H7 (cell line): ENCODE measurements at places on chromosomes 5 and 9.
A peak's percentile ranks its signal among the peaks of the same experiment; 100 is the strongest.

DNA sequence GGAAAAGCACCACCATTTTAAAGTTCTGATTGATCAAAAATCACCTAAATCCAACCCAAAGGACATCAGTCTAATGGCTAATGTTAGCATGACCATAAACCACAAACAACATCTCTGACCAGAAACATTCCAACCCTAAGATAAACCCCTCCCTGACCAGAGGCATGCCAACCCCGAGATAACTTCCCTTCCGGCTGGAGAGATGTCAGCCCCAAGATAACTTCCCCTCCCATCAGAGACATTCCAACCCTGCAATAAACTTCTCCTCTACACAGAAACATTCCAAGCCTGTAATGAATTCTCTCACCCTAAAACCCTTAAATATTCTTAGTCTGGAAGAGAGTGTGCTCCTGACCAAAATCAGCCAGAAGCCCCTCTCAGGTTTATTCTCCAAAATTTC is 364.3 kb downstream of the KCNN2 start:
- no peak for DNase-seq

DNA sequence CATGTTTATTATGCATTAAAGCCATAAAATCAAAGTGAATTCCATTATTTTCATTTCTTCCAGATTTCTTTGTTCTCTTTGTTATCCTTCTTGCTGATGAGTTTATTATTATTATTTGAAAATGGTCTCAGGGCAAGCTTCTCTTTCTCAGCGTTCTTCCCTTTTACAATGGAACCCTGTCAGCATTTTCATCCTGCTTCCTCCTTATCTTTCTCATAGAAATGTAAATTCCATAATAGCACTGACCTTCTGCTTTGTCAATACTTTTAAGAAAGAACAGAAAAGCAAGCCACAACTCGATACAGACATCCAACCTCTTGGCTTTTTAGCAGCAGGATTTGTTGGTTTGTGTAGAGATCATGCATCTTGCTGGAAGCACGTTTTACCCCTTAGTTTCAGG is 114.0 kb upstream of the BASP1 start:
- no peak for DNase-seq

DNA sequence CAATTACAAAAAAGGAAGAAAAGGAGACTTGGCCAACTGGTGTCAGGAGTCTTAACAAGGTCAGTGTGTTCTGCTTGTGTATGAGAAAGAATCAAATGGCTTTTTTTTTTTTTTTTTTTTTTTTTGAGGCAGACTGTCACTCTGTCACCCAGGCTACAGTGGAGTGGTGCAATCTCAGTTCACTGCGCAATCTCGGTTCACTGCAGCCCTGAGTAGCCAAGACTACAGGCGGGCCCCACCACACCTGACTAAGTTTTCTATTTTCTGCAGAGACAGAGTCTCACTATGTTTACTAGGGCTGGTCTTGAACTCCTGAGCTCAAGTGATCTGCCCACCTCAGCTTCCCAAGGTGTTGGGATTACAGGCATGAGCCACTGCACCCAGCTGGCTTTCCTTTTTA is 3.1 kb upstream of the IL7R start:
- DNase-seq = no peak

DNA sequence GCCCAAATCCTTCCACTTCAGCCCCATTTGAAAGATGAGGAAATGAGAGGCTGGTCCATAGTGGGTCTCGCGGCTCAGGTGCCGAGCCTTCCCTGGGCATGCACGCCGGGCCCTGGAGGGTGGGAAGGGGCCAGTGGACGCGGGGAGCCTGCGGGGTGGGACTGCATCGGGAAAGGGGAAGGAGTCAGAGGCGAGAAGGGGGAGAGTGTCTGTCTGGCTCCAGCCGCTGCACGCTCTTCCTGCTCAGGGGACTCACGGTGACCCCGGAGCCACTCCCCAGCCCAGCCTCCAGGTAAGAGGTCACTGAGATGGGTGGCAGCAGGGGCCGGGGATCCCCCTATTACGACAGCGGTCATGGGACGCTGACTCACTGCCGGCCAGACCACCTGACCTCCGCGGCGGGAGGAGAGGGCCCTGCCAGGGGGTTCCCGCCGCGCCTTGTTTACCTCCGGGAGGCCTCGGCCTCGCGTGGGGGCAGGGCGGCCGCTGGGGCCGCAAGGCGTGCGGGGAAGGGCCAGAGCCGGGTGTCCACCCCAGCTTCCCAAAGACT is 1.9 kb upstream of the SQSTM1 start:
- peak; percentile 96 for DNase-seq

DNA sequence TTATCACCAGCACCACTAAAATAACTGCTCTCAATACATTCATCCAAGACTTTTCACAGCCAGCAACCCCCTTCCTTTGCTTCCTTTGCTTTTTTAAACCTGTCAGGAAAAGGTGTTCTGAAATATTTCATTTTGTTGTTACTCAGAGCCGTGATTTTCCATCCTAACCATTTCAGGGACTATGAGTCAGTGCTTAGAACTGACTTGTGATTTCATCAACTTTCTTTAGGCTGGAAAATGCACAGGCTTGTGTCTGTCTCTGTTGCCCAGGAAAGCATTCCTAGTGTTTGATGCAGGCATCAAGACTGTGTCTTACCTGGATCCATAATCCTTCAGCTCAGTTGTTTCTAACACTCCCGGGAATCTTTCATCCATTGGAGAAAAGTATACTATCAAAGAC is 805.6 kb downstream of the BRINP1 start:
- DNase-seq = no peak

DNA sequence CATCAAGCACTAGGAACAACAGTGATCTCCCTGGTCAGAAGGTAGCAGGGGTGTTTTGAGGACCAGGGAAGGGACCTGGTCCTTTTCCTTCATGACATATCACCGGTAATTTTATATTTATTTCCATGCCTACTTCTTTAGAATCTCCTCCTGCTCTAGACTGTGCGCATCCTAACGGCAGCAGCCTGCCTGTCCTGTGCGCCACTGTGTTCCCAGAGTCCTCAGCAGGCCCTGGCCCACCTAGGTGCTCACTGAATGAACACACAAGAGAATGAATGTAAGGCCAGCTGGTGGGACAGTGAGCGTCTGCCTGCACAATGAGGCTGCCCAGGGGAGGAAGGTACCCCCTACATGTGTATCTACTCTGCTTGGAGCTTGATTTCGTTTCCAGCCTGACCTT is 51.5 kb downstream of the C5orf15 start:
- DNase-seq = no peak

DNA sequence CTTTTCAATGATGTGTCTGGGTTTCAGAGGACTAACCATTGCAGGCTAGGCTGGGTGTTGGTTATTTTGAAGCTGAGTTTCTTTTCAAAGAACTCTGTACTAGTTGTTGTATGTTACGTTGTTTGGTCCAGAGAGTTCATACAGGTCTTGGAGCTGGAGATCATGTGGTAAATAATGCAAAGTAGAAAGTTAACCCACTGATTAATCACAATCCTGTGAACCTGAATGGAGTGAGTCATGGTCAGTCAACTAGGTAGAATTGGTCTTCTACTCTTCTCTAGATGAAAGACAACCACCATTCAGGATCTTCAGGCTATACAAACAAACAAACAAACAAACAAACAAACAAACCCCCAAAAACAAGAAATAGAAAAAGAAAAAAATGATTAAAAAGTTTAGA is 388.9 kb upstream of the ACTBL2 start:
- no peak for DNase-seq

DNA sequence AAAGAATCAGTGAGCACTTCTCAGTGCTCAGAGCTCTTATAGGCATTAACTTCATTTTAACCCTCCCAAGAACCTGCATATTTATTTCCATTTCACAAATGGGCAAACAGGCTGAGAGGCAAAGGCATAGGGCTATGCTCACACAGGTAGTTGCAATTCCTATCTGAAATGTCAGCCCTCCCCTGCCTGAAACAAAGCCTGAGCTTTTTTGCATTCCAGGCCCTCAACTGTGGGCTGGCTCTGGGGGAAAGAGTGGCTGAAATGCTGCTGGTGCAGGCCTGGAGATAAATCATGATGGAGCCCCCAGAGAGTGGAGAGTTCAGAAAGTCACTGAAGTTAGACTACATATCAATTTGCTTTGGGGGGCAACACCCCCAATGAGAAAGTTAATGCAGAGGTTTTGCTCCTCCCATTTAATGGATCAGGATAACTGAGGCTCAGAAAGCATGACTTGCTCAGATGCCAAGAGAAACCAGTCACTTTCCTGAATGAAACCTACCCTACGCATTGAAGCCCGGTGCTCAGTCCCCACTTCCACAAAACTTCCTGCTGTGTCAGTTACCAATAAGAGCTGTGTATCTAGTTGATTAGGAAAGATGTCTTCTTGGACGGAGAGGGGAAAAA is 5.6 kb downstream of the DRD1 start:
- DNase-seq = no peak

DNA sequence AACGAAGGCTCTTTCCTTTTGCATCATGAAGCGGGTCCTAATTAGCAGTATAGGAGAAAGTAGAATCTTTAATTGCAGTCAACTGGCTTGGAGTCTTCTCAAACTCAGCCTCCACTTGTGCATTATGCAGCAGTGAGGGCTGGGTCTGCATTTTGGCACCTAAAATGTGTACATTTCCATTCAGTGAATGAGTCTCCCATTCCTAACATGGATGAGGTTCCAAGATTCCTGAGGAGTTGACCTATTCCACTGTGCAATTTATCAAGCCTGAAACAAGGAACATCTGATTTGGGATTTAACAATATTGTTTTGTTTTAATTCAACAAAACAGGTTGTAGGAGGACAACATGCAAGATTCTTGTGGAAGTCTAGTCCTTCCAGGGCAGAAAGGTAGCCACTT is 171.8 kb upstream of the S1PR3 start:
- DNase-seq = no peak

GRCh38 chr5:111134864-111135263 is 42.7 kb downstream of the WDR36 start:
- DNase-seq = no peak

DNA sequence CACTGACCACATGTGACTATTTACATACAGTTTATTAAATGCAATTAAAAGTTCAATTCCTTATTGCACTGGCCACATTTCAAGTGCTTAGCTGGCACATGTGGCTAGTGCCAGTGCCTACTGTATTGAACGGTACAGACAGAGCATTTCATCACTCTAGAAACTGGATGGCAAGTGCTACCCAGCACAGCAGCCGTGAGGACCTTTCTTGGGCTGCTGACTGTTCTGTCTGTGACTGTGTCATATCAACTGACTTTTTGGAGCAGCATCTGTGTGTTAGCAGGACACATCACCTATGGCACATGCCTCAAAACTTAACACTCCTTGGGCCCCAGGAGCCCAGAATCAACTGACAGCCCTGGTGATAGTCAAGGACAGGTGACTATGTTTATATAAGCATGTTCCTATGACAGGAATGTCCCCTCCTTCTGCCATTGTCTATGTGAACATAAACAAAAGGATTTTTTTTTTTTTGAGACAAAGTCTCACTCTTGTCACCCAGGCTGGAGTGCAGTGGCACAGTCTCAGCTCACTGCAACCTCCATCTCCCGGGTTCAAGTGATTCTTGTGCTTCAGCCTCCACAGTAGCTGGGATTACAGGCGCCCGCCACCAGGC is 8.9 kb downstream of the IRF1 start:
- DNase-seq = no peak

DNA sequence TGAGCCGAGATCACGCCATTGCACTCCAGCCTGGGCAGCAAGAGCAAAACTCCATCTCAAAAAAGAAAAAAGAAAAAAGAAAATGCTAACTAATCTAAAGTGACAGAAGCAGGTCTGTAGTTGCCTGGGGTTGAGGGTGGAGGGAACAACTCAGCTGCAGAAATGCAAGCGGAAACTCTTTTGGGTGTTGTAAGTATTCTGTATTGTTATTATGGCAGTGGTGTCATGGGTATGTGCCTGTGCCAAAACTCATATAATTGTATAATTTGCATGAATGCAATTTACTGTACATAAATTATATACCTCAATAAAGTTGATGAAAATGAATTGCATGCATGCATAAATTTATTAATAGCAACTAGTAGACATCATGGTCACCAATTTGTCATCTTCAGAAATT is 23.0 kb upstream of the RPS23 start:
- DNase-seq = no peak

DNA sequence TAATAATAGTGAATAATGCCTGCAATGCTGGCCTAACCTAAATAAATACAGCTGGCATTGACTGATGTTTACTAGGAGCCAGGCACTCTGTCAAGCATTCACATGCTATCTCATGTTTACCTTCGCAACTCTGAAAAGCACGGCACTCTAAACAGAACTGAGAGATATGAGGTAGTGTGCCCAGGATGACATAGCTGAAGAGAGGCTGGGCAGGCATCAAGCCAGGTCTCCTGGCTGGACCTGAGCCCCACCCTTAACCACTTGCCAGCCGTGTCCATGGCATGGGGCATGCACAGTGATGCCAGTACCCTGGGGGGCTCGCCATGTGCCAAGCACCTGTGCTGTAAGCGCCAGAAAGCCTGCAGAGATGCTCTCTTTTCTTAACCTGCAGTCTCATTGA is 119.4 kb upstream of the MVB12B start:
- no peak for DNase-seq

GRCh38 chr5:67435032-67435431 is 238.4 kb upstream of the CD180 start:
- no peak for DNase-seq

DNA sequence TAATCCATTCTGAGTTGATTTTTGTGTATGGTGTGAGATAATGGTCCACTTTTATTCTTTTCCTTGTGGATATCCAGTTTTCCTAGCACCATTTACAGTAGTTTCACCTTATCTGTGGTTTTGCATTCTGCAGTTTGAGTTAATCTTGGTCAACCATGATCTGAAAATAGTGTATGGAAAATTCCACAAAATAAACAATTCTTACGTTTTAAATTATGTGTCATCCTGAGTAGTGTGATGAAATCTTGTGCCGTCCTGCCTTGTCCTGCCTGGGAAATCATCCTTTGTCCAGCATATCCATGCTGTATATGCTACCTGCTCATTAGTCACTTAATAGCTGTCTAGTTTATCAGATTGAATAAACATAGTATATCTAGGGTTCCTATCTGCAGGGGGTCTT is 42.1 kb downstream of the CDC42SE2 start:
- no peak for DNase-seq

DNA sequence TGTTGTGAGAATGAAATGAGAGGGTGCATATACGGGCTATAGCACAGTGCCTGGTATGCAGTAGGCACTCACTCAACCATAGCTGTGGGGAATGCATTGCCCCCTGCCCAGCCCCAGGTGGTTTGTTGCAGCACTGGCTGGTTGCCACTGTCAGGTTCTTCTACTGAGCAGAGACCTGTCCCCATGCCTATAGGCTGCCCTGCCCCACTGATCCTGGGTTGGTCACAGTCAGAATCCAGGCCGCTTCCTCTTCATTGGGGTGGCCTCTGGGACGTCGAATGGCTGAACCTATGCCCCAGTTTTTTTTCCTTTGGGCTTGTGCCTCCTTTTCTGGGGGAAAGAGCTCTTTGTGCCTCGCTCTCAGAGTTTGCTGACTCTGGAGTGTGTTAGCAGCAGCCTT is 74.6 kb downstream of the RGS3 start:
- DNase-seq = no peak

DNA sequence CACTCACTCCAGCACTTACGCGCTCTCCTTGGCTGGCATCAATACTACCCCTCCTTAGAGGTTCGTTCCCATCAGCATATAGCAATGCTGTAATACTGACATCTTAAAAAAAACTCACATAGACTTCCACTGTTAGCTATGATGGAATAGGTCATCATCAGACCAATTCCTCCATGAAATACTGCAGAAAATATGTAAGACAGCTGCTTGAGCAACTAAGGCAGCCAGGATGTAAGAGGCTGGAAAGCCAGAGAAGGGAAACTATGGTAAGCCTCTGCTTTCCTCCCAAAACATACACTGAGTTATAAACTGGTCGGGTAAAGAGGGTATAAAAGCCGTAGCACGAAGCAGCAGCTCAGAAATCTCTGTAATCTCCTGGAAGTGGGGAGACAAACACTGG is 33.5 kb downstream of the AUH start:
- DNase-seq = no peak

GRCh38 chr5:122366501-122366900 is 54.5 kb downstream of the SNCAIP start:
- DNase-seq = no peak
